ENCODE measurements at places on chromosomes 11 and 22. TPM values are rescaled to one million over a fixed set of nuclear protein-coding genes. Genes with fewer than 3 reads are reported as not detected.

GRCh38 chr22:42050641-42051180, 19.9 kb downstream of the NAGA start:
- no peak for DNase-seq

DNA sequence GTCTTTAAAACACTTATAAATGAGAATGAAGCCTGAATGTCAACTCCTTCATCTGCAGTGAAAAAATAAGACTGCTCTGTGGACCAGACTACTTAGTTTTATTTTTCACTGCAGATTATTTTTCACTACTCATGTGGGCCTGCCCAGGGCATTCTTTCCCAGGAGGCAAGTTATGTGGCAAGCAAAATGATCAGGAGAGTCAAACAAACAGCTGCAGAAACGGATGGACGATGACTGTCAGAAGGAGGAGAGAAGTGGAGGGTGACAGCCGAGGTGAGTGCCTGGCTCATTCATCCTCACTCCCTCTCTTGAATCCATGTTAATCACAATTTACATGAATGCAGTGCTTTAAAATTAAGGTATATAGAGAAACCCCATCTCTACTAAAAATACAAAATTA, 5.8 kb upstream of the LRP5 start:
- no peak for DNase-seq

DNA sequence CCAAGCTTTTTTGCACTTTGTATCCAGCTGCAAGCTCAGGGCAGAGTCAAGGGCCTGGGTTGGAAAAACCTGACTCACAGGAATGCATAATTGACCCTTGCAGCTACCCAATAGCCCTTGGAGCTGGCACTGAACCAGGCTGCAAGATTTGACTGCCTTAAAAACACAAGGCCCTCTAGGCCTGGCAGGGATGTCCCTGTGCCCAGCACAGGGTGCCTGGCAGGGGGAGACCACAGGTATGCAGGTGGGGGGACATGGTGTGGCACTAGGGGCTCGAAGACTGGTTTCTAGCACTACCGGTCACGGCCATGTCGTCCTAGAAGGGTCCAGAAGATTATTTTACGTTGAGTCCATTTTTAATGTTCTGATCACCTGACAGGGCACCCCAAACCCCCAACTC, 30.2 kb downstream of the SBF1 start:
- DNase-seq = peak; percentile 44

DNA sequence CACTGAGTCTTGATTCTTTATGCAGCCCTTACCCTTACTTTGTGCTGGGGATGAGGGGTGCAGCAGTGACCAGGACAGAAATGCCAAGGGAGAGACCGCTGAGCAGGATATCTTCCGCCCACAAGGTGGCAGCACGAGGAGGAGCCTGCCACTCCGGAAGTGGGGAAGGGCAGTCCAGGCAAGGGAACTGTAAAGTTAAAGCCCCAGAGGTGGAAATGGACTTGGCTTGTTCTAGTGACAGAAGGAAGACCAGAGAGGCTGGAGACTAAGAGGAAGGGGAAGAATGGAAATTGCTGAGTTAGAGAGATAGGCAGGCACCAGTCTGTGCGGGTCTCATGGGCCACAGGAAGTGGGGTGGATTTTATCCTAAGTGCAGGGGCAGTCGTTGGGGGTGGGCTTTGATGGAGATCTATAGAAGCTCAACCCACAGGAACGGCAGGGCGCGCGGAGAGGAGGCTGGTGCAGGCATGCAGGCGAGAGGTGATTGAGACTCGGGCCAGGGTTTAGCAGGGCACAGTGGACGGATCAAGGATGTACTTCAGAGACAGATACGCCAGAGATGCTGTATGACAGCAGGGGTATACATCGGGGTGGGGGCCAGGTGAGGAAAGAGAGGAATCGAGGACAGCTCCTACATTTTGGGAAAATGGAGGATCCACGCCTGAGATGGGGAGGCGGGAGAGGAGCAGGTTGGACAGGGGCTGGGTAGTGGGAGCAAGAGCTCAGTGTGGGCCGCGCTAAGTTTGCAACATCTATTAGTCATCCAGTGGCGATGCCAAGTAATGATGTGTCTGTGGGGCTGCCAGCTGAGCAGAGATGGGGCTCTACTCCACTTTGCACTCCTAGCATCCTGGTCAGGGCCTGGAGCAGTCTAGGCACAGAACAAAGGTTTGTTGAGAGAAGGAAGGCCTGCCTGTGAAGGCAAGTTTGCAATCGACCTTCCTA, 3.3 kb upstream of the GRK2 start:
- no peak for DNase-seq

- no peak for DNase-seq
Measured at GRCh38 chr11:34745195-34745594, 124.3 kb downstream of the EHF start.

- DNase-seq = no peak
Measured at GRCh38 chr22:47322854-47323253, 560.4 kb downstream of the TBC1D22A start.

GRCh38 chr11:120555433-120555773, 43.9 kb downstream of the GRIK4 start:
- no peak for DNase-seq

DNA sequence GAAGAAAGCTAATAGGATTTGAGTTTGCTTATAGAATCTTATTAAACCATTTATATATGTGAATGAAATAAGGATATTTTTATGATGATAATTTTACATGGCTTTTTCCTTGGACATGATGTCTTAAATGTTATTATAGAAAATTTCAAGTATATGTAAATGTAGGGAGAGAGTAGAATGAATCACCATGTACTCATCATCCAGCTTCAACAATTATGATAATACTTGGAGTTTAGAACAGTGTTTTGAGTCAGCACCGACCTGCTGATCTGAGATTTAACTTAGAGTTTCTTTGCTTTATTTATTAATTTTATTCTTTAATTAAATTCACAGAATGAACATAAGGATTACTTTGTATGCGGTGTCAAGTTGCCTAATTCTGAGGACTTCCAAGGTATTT, 193.5 kb downstream of the UVRAG start:
- no peak for DNase-seq

DNA sequence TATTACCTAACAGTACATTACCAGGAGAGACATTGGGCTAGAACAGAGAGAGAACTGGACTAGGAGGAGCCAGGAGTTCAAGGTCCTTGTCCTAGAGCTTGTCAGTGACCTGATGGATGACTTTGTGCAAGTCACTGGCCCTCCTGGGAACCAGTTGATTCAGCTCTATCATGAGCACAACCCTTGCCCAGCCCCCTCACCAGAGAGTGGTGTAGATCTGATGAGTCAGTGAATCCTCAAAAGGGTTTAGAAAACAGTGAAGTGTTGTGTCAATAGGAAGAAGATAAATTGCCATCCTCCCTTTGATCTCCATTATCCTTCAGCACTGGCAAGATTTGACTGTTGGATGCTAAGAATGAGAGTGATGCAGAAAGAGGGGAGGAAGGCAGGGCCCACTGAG, 24.3 kb downstream of the NEU3 start:
- no peak for DNase-seq

GRCh38 chr11:132451942-132452601, 1080.2 kb downstream of the OPCML start:
- no peak for DNase-seq

DNA sequence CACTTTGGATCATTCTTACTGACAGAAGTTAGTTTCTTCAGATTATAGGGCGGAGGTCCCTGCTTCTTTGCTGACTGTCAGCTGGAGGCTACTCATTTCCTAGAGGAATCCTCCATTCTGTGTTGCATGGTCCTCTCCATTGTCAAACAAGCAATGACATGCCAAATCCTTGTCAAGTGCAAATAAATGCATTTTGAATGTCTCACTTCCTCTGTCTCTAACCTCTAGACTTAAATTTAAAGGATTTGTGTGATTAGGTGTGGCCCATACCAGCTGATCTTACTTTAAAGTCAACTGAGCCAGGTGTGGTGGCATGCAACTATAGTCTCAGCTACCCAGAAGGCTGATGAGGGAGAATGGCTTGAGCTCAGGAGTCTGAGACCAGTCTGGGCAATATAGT, 458.4 kb upstream of the CCDC179 start:
- DNase-seq = no peak

DNA sequence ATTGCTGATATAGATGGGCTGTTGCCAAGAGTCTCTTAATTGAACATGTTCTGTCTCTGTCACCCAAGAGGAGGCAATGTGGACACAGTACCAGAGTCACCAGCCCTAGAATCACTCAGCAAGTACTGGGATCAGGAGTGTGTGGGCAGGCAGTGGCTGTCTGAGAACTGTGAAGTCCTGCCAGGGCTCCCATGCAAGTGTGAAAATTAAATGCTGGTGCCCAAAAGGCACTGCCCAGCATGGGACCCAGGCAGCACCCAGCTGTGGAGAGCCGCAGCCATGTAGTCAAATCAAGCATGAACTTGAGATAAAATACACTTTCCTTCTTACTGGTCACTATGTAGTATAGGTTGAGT, 19.9 kb downstream of the HIRA start:
- DNase-seq = no peak

DNA sequence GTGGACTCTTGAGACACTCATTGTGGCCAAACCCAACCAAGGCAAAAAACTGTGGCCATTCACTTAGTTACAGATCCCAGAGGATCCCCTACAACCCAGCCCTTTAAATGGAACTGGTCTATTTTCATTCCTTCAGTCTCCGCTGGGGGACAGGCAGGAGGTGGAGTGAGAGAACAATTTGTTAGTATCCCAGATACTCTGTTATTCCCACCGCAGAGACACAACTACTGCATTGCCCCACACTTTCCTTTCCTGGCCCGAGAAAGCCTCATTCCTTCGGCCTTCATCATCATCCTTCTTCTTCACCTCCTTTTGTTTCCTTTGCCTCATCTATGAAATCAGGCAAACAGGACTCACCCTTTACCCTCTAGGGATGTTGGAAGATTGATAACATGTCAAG, 191.1 kb downstream of the NTM start:
- DNase-seq = no peak

DNA sequence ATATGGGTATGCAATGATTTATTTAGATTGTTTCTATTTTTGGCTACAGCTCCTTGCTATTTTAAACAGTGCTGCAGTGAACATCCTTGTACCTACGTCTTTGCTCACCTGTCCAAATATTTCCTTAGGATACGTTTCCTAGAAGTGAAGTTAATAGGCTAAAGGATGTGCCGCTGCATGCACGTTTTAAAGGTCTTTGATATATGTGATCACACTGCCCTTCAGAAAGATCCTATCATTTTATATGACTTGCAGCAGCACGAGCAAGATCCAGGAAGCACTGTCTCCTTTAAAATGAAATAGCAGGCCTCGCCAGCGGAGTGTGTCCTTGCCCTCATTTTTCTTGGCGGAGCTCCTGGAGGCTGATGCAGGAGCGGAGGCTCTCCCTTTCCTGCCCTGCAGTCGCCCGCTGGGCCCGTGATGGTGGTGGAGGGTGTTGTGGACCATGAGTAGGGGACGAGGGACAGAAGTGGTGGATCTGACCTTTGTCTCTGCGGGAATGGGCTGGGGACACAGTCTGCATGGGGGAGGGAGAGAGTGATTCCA, 19.4 kb downstream of the RPS6KA4 start:
- no peak for DNase-seq

DNA sequence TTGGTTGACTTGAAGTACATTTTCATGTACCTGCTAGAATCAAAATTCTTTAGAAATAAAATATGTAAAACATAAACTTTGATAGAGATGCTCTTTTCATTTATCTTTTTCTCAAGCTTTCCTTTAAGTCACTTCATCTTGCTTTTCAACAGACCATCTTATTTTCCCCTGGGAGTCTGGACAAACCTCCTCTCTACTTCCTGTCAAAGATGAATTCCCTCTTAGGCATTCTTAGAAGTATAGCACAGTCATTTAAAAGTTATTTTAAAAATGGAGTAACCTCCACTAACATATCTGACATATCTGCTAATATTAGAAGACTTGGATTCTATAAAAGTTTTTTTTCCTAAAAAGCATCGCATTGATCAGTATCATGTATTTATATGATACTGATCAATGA, 84.8 kb upstream of the PAX6 start:
- no peak for DNase-seq

- peak; percentile 88 for DNase-seq
Measured at GRCh38 chr22:36644333-36644757, 59.2 kb downstream of the CACNG2 start.

- DNase-seq = no peak
Measured at GRCh38 chr22:44080936-44081861, 57.1 kb downstream of the PARVB start.

GRCh38 chr11:67309661-67310061, 6.3 kb downstream of the SSH3 start:
- DNase-seq = no peak

DNA sequence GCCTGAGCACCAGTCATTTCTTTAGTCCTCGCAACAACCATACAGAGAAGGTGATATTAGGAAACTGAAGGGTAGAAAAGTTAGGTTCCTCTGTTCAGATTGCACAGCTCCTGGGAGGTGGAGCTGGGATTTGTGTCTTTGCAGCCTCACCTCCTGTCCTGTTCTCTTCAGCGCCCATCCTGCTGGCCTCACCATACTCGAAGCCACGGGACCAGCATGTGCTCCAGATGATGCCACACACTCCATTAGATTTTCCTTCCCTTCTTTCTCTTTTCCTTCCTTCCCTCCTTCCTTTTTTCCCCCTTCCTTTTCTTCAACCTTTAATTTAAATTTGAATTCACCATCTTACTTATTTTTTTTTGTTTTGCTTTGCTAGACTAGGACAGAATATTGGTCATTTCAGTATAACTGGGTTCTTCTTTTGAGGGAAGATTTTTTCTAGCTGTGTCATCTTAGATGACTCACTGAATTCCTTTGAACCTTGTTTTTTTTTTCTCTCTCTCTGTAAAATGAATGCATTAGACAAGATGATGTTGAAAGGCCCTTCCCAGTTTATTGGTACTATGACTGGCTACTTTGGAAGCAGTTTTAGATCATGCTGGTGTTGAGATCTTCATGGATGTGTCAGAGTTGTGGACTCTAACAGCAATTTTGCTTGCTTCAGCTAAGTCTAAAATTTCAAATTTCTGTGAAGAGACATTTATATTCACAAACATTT, 662.5 kb upstream of the TENM4 start:
- DNase-seq = peak; percentile 88

GRCh38 chr11:61967924-61968757, 707 bp upstream of the FTH1 start:
- DNase-seq = no peak

GRCh38 chr22:42725606-42726355, 5.1 kb upstream of the A4GALT start:
- no peak for DNase-seq

Gene PRG2
- not detected for total RNA-seq

Gene ZNF280B
- total RNA-seq = 3.3 TPM

Gene OR8G5
- total RNA-seq = not detected

Gene TRIM3
- 31.0 TPM for total RNA-seq

Gene MYO7A
- 0.23 TPM for total RNA-seq

Gene UBTFL1
- not detected for total RNA-seq

Gene NOX4
- 11.6 TPM for total RNA-seq

Gene PRG3
- total RNA-seq = not detected

Gene SERHL2
- total RNA-seq = 0.23 TPM

Gene HEPHL1
- not detected for total RNA-seq

Gene CARD16
- total RNA-seq = not detected

Gene FERMT3
- total RNA-seq = 0.29 TPM

Gene TRIM48
- not detected for total RNA-seq

Gene CHRM1
- not detected for total RNA-seq

Gene LMO1
- total RNA-seq = not detected

Gene ARVCF
- total RNA-seq = 109 TPM

All from epithelial cell of proximal tubule (primary cell).